M059J (cell line): ENCODE measurements at places on chromosomes 16 and 17. TPM values are rescaled to one million over a fixed set of nuclear protein-coding genes. Genes with fewer than 3 reads are reported as not detected.

CACNG5 gene
- total RNA-seq = not detected in 2 replicates

DNA sequence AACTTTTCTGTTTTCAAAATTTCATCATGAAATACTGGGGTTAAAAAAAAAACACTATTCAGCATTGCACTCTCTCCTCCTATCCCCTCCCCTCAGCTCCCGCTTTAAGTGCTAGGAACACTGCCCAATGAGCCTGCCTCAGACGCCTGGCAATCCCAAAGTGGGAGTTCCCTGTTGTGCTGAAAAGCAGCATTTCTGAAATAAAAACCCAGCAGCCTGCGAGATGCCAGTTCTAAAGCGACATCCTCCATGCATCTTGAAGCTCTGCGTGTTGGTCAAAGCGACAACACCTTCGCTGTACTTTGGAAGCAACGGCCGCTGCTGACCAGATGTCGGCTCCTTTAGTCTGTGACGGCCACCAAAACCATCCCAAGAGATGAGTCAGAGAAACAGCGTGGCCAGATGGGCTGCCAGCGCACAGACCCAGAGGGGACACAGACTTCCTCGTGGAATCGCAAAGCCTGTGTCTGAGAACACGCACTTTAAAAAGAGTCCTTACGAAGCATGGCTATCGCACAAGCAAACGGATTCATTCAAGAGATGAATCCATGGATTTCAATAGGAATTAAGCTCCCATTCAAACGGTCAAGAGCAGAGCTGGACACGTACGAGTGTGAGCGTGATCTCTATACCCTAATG lies 32.8 kb downstream of the FBXO31 start:
- no peak for DNase-seq

GRCh38 chr17:77297693-77298666 lies 157.2 kb downstream of the SEC14L1 start:
- DNase-seq = no peak

GRCh38 chr16:51134269-51134812 lies 16.7 kb downstream of the SALL1 start:
- no peak for DNase-seq

GRCh38 chr17:58677194-58677880 lies 14.5 kb downstream of the TEX14 start:
- DNase-seq = peak; percentile 42

GRCh38 chr17:67074781-67075180 lies 30.4 kb downstream of the CACNG1 start:
- DNase-seq = no peak

CA4 gene
- 0.42 TPM in 1 of 2 replicates, not detected in the other for total RNA-seq
